Activated T-helper 2 cell treated with anti-CD3 and anti-CD28 coated beads, Interferon-gamma antibody, Interleukin-2, Interleukin-4, amounts not matched to agents 10 μg/mL and 5 μg/mL and 100 μg/mL, durations not matched to agents 14 hours and 24 hours and 36 hours (primary cell): ENCODE measurements at places on chromosomes 11 and 22. TPM values are rescaled to one million over a fixed set of nuclear protein-coding genes. Genes with fewer than 3 reads are reported as not detected.

Gene RIMBP3C
- total RNA-seq, result 0.18 and 0.34 TPM in 2 replicates

Gene NXPE1
- total RNA-seq, result not detected in 2 replicates

Gene GLYATL1B
- total RNA-seq, result not detected in 2 replicates

Gene L3MBTL2
- total RNA-seq, result 39.3 and 42.2 TPM in 2 replicates

DNA sequence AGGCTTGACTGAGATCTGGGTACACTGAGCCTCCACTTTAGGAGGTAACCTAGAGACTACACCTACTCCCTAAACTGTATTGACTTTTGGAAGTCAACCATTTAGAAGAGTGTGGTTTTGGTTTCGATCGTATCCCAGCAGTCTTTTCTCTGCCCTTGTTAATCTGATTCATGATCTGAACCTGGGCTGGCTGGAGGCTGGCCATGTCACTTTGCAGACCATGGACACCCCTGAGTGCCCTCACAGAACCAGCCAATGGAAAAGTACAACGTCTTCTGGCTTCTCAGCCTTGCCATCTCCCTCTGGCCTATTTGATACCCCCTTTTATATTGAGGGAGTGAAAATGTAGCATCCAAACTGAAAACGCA, 10.8 kb downstream of the EHF start:
- DNase-seq, result no peak
- H3K4me1 ChIP-seq, result peaks cover 13% of the 10 kb centered on the region
- H3K36me3 ChIP-seq, result no peaks in the 10 kb centered on the region
- H3K27ac ChIP-seq, result no peak overlapping the region
- peaks cover 33% of the 10 kb centered on the region for H3K27me3 ChIP-seq
- no peak overlapping the region for H3K4me3 ChIP-seq

- H3K27ac ChIP-seq, result no peak overlapping the region
- no peak for DNase-seq
- peaks cover 17% of the 10 kb centered on the region for H3K4me1 ChIP-seq
- no peak overlapping the region for H3K4me3 ChIP-seq
- no peaks in the 10 kb centered on the region for H3K36me3 ChIP-seq
Measured at GRCh38 chr11:110028921-110029320, 64.3 kb upstream of the ZC3H12C start.

DNA sequence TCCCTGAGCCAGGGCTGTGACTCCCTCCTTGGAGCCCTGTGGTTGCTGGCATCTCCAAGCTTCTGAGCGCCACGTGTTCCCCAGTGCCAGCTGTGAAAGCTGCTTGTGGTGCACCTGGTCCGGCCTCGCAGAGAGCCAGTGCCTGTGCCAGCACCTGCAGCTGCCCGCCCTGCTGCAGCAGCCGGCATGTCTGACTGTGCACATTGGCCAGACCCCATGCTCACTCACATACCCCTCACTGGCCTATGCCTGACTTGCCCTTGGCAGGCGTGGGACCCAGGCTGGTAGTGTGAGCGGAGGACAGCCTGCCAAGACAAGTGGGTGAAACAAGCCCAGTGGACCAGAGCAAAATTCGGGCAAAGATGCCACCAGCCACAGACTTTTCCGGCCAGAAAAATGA, 9.8 kb downstream of the MRPL48 start:
- no peaks in the 10 kb centered on the region for H3K4me1 ChIP-seq
- H3K4me3 ChIP-seq, result no peak overlapping the region
- no peaks in the 10 kb centered on the region for H3K27me3 ChIP-seq
- H3K27ac ChIP-seq, result no peak overlapping the region

DNA sequence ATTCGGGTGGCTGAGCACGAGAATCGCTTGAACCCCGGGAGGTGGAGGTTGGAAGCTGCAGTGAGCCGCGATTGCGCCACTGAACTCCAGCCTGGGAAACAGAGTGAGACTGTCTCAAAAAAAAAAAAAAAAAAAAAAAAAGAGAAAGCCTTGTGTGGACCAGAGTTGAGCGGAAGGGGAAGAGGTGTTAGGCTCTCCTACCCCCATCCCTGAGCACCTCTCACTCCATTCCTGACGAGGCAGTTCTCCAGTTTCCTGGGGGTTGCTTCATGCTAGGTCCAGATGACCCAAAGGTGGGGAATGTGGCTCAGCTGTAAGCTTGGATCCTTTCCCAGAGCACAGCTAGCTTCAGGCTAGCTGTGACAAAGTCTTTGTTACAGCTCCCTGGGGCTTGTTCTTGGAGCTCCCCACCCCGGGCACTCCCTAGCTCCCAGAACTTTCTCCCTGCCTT, 8.8 kb upstream of the DNAL4 start:
- H3K4me1 ChIP-seq, result peaks cover 4% of the 10 kb centered on the region
- DNase-seq, result no peak
- peaks cover 32% of the 10 kb centered on the region for H3K27me3 ChIP-seq
- no peak overlapping the region for H3K4me3 ChIP-seq
- H3K27ac ChIP-seq, result no peak overlapping the region

DNA sequence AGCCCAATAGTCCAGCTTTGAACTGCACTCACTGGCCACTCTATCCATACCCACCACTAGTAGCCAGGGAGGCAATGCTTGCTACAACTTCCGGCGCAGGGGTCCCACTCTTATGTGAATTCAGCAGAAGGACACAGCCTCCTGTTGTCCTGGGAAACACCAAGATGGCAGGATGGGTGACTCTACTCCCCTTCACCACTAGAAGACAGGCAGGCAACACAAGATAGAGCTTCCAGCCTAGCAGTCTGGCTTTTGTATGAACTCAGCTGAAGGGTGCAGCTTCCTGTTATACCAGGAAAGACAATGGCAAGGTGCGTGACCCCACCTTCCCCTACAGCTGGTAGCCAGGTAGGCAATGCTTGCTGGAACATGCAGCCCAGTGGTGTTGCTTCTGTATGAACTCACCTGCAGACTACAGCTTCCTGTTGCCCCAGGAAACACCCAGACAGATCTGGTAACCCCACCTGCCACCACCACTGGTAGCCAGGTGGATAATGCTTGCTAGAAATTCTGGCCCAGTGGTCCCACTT, 205.2 kb upstream of the KIRREL3 start:
- H3K4me1 ChIP-seq, result no peaks in the 10 kb centered on the region
- no peaks in the 10 kb centered on the region for H3K27me3 ChIP-seq
- H3K27ac ChIP-seq, result no peak overlapping the region
- H3K36me3 ChIP-seq, result no peaks in the 10 kb centered on the region
- no peak for DNase-seq
- H3K4me3 ChIP-seq, result no peak overlapping the region
